ENCODE measurements at places on chromosomes 1 and 21. TPM values are rescaled to one million over a fixed set of nuclear protein-coding genes. Genes with fewer than 3 reads are reported as not detected.

DNA sequence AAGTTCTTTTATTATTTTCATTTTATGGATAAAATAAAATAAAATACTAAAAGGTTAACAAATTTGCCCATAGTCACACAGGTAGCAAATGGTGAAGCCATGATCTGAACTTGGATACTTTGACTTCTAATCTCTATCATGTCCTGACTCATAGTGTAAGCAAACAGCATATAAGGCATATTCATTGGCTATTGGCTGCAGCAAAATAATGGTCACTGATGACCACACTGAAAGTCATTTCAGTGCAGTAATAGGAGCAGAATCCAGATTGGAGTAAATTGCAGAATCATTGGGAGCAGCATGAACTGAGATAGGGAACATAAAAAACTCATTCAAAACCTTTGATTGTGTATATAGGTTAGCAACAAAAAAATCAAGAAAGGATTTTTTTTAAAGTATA lies 262.9 kb downstream of the PLA2G4A start:
- H3K4me3 ChIP-seq, result no peak overlapping the region
- no peaks in the 10 kb centered on the region for H3K4me1 ChIP-seq
- no peak for DNase-seq
- no peaks in the 10 kb centered on the region for H3K27me3 ChIP-seq

- no peaks in the 10 kb centered on the region for H3K4me1 ChIP-seq
- no peak for DNase-seq
- no peaks in the 10 kb centered on the region for H3K27me3 ChIP-seq
- H3K4me3 ChIP-seq, result no peak overlapping the region
- no peak overlapping the region for H3K27ac ChIP-seq
- H3K36me3 ChIP-seq, result no peaks in the 10 kb centered on the region
Measured at GRCh38 chr21:14271053-14271452, 55.1 kb downstream of the RBM11 start.

GRCh38 chr1:21955501-21956281 lies 18.6 kb upstream of the HSPG2 start:
- H3K4me3 ChIP-seq, result no peak overlapping the region
- peak; percentile 67 for DNase-seq
- H3K36me3 ChIP-seq, result no peaks in the 10 kb centered on the region
- no peaks in the 10 kb centered on the region for H3K27me3 ChIP-seq

APP gene
- total RNA-seq, result 546 TPM

DNA sequence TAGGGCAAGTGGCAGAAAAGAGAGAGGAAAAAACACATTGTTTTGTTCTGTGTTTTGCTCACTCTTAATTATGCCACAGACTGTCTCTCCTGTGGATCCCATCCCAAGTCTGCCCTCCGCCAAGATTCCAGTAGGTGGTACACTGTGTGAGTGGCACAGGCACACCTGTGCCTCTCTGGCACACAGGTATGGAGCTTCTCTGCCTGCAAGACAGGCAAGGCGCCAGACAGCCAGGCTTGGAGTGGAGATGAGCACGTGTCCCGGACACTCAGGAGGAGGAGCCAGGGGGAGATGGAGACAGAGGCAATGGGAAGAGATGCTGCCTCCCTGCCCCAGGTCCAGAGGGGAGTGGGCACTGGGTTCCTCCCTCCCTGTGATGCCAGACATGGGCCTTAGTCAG lies 6.5 kb upstream of the GRIK3 start:
- peaks cover 4% of the 10 kb centered on the region for H3K4me1 ChIP-seq
- H3K27ac ChIP-seq, result no peak overlapping the region
- peak; percentile 56 for DNase-seq
- H3K27me3 ChIP-seq, result peaks cover 42% of the 10 kb centered on the region
- no peaks in the 10 kb centered on the region for H3K36me3 ChIP-seq

GRCh38 chr21:15592271-15592860 lies 137.4 kb upstream of the USP25 start:
- no peaks in the 10 kb centered on the region for H3K36me3 ChIP-seq
- H3K27ac ChIP-seq, result no peak overlapping the region
- H3K4me3 ChIP-seq, result no peak overlapping the region
- no peak for DNase-seq
- no peaks in the 10 kb centered on the region for H3K27me3 ChIP-seq

- DNase-seq, result no peak
- peaks cover 13% of the 10 kb centered on the region for H3K36me3 ChIP-seq
- H3K27me3 ChIP-seq, result no peaks in the 10 kb centered on the region
- no peak overlapping the region for H3K27ac ChIP-seq
- peaks cover 3% of the 10 kb centered on the region for H3K4me1 ChIP-seq
- peak overlapping the region; percentile 91 for H3K4me3 ChIP-seq
Measured at GRCh38 chr1:19312782-19313635, 883 bp downstream of the SLC66A1 start.

- DNase-seq, result no peak
- no peaks in the 10 kb centered on the region for H3K4me1 ChIP-seq
Measured at GRCh38 chr21:35039595-35040289, 9.4 kb downstream of the RUNX1 start.
